Kidney (tissue), 22 donors: ENCODE measurements at places on chromosomes 7 and 10. TPM values are rescaled to one million over a fixed set of nuclear protein-coding genes. Genes with fewer than 3 reads are reported as not detected.
A peak's percentile ranks its signal among the peaks of the same experiment; 100 is the strongest.

DNA sequence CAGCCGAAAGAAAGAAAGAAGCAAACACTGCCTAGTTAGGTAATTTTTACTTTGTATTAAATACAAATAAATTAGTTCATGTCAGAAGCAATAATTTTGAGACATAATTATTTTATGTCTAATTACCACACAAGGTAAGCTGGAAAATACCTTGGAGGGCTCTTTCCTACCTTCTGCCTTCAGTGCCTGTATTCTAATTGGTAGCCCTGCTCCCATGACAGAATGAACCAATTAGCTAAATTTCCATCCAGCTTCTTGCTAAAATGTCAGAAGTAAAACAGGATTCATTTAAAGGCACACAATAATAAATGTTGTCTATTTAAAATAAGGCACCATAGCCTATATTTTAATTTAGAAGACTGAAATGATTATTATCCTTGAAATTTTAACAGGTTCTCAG, 135.4 kb upstream of the POT1 start:
- H3K4me1 ChIP-seq, result no peaks in the 10 kb centered on the region
- H3K27ac ChIP-seq, result no peak overlapping the region
- no peaks in the 10 kb centered on the region for H3K36me3 ChIP-seq
- no peak overlapping the region for H3K4me3 ChIP-seq
- H3K27me3 ChIP-seq, result no peaks in the 10 kb centered on the region
- no peak for DNase-seq

DNA sequence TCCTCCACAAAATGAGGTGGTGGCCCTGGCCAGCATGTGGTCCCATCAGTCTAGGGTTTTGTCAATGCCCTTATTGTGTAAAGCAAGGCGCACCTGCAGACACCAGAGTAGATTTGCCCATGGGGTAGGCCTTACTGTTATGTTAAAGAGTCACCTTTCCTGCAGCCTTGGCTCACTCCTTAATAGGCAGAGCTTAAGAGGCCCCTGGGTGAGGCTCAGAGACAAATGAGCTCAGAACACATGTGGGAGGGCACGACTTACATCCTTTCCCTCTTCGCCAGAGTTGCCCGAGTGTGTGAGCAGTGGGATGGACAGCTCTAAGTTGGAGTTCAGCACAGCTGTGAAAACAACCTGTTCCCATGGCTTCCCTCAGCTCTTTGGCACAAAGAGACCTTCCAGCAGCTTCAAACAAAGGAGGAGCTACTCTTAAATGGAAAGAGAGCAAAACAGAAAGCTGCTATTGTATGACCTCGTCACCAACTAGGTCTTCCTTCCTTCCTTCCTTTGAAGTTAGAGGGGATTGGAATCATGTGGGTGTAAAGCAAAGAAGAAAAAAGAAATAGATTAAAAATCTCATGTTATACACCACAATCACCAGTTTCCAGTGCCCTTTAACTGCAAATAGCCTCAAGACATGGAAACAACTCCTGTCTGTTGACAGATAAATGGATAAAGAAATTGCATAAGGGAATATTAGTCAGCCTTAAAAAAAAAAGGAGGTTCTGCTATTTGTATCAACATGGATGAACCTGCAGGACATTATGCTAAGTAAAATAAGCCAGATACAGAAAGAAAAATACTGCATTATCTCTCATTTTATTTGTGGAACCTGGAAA, 11.9 kb upstream of the XPNPEP1 start:
- H3K4me3 ChIP-seq, result no peak overlapping the region
- H3K27ac ChIP-seq, result no peak overlapping the region
- DNase-seq, result no peak

- no peaks in the 10 kb centered on the region for H3K27me3 ChIP-seq
- no peaks in the 10 kb centered on the region for H3K36me3 ChIP-seq
- H3K4me3 ChIP-seq, result no peak overlapping the region
- peaks cover 26% of the 10 kb centered on the region for H3K4me1 ChIP-seq
- H3K27ac ChIP-seq, result peak overlapping the region; percentile 9
Observed at GRCh38 chr10:119252051-119252465, 44.7 kb downstream of the GRK5 start.

GRCh38 chr10:49364747-49365146, 31.1 kb downstream of the DRGX start:
- H3K27me3 ChIP-seq, result no peaks in the 10 kb centered on the region
- H3K36me3 ChIP-seq, result no peaks in the 10 kb centered on the region
- no peaks in the 10 kb centered on the region for H3K4me1 ChIP-seq
- no peak for DNase-seq
- H3K4me3 ChIP-seq, result no peak overlapping the region

- peak; percentile 54 for DNase-seq
- H3K4me3 ChIP-seq, result peak overlapping the region; percentile 60
- no peaks in the 10 kb centered on the region for H3K36me3 ChIP-seq
- H3K27ac ChIP-seq, result no peak overlapping the region
- no peaks in the 10 kb centered on the region for H3K4me1 ChIP-seq
Observed at GRCh38 chr10:79982861-79983260, 34.0 kb upstream of the SFTPD start.

- no peaks in the 10 kb centered on the region for H3K36me3 ChIP-seq
- no peak for DNase-seq
- no peaks in the 10 kb centered on the region for H3K27me3 ChIP-seq
- no peak overlapping the region for H3K4me3 ChIP-seq
- H3K4me1 ChIP-seq, result peaks cover 9% of the 10 kb centered on the region
Observed at GRCh38 chr7:54813398-54813797, 54.4 kb upstream of the SEC61G start.

GRCh38 chr7:121547544-121548092, 151.5 kb upstream of the FAM3C start:
- H3K4me1 ChIP-seq, result no peaks in the 10 kb centered on the region
- H3K4me3 ChIP-seq, result no peak overlapping the region
- DNase-seq, result no peak
- no peak overlapping the region for H3K27ac ChIP-seq
- H3K27me3 ChIP-seq, result no peaks in the 10 kb centered on the region

DNA sequence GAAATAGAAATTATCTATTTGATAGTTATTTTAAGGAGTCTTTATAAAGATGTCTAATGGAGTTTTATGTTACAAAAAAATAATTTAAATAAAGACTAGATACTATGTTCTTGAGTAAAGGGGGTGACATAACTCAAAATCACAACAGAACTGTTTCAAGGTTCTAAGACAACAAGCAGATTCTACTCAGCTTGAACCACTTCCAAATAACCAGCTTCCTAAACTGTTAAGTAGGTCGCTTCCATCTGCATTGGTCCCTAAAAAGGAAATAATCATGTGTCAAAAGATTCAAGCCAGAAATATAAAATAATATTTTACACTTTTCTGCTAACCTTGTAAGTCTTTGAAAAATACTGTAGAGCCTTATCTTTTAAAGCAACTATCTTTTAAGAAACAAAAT, 14.1 kb downstream of the SEM1 start:
- no peaks in the 10 kb centered on the region for H3K27me3 ChIP-seq
- no peak for DNase-seq
- no peaks in the 10 kb centered on the region for H3K36me3 ChIP-seq

GRCh38 chr10:26278295-26278694, 61.7 kb downstream of the GAD2 start:
- no peak overlapping the region for H3K4me3 ChIP-seq
- H3K27ac ChIP-seq, result no peak overlapping the region
- H3K4me1 ChIP-seq, result no peaks in the 10 kb centered on the region
- no peaks in the 10 kb centered on the region for H3K36me3 ChIP-seq
- H3K27me3 ChIP-seq, result no peaks in the 10 kb centered on the region

GRCh38 chr10:21347043-21347784, 178.3 kb downstream of the SKIDA1 start:
- no peak for DNase-seq
- H3K27me3 ChIP-seq, result no peaks in the 10 kb centered on the region
- no peak overlapping the region for H3K4me3 ChIP-seq
- no peaks in the 10 kb centered on the region for H3K36me3 ChIP-seq
- no peaks in the 10 kb centered on the region for H3K4me1 ChIP-seq

DNA sequence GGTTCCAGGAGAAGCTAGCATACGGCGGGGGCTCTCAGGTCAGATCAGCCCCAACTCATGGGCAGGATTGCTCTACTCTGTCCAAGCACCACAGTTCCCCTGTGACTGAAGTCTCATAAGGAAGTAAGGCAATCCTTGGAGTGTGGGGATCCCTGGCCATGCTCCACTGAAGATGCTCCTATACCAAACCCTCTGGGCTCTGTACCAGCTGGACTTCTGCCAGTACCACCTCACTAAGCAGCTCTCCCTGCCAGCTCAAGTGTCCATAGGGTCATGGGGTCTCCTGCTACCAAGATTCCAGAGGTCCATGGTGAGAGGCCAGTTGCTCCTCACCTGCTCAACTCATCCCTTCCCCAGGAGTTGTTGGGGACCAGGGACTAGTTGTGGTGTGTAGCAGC, 355.7 kb upstream of the STEAP1 start:
- H3K27me3 ChIP-seq, result no peaks in the 10 kb centered on the region
- H3K4me1 ChIP-seq, result no peaks in the 10 kb centered on the region
- H3K36me3 ChIP-seq, result no peaks in the 10 kb centered on the region
- no peak overlapping the region for H3K27ac ChIP-seq
- no peak for DNase-seq

DNA sequence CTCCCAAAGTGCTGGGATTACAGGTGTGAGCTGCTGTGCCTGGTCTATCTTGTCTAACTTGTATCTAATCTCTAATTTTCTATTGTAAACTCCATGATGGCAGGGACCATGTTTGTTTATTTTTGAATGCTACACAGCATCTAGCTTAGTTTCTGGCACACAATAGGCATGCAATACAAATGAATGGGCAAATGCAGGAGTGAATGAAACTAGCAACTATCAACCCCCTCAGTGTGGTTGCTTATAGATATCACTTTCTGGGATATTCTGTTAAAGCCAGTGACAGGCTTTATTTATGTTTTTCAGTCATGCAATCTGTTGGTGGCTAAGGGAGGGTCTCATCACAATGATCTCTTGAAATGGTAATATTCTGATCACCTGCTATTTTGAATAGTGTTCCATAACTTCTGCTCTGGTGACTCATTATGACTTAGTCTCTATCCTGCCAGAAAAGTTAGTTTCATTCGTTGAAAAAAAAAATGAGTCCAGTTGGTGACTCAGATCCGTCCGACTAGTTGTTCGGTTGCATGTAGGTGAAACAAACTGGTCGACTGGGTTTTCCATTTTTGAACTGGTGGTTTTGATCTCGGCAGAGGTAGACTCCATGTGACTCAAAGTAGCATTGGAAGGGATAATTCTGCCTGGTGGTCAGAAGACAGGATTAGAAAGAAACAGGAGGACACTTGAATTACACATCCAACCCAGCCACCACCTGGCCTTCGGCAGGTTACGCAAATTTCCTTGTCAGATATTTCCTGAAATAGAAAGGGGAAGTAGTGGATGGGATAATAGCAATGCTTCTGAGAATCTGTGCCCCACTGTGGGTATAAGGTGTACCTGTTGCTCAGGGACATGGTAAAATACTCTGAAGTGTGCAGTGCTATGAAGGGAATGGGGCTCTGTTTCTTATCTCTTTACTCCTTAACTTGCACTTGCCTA, 76.8 kb downstream of the GATA3 start:
- H3K4me3 ChIP-seq, result no peak overlapping the region
- H3K36me3 ChIP-seq, result no peaks in the 10 kb centered on the region
- H3K4me1 ChIP-seq, result no peaks in the 10 kb centered on the region
- H3K27ac ChIP-seq, result no peak overlapping the region
- no peaks in the 10 kb centered on the region for H3K27me3 ChIP-seq

DNA sequence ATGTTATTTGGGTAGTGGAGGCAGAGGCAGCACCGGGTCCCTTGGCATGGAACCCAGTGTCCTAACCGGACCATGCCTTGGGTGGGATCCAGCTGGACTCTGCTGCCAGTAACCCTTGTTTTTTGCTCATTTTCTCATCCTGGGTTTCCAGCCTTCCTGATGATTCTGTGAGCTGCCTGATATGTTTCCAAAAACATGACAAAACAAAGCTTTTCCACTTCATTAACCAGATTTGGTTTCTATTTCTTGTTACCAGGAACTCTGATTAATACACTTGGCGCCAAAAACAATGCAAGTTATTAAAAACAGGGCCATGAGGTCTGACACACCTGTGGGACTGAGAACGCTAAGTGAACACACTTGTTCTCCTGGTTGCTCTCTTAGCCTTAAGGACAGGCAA, 32.8 kb upstream of the DLG5 start:
- no peaks in the 10 kb centered on the region for H3K27me3 ChIP-seq
- H3K36me3 ChIP-seq, result no peaks in the 10 kb centered on the region
- no peaks in the 10 kb centered on the region for H3K4me1 ChIP-seq
- H3K27ac ChIP-seq, result no peak overlapping the region
- H3K4me3 ChIP-seq, result no peak overlapping the region

DNA sequence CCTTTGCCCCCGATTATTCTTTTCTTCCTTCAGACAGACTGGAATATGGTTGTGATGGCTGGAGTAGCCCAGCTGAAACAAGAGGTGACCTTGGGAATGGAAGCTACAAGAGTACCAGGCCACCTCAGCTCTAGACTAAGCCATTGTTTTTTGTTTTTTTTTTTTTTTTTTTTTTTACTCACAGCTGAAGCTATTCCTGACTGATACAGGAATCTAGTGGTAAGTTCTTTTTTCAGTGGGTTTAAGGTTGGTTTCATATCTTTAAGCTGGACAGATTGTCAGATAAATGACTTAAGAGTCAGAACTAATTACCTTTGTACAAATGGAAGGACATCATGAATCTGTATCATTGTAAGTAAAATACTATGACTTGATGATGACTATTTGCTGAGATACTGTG, 30.2 kb upstream of the PTPN12 start:
- H3K27ac ChIP-seq, result no peak overlapping the region
- no peak overlapping the region for H3K4me3 ChIP-seq
- DNase-seq, result no peak
- no peaks in the 10 kb centered on the region for H3K27me3 ChIP-seq
- no peaks in the 10 kb centered on the region for H3K4me1 ChIP-seq

Gene AKR1B15
- total RNA-seq, result not detected

Gene POLR2J
- 42.0 TPM for total RNA-seq

Gene PSAP
- 1,249 TPM for total RNA-seq

Gene WBP1L
- 55.7 TPM for total RNA-seq

Gene RBP3
- total RNA-seq, result not detected

Gene TWIST1
- total RNA-seq, result 1.3 TPM

Gene PNLIPRP3
- total RNA-seq, result not detected

Gene RPEL1
- total RNA-seq, result not detected

Gene PSMC2
- 98.8 TPM for total RNA-seq

Gene HOXA6
- total RNA-seq, result 22.0 TPM

Gene STOX1
- 1.5 TPM for total RNA-seq

Gene GBX1
- not detected for total RNA-seq

Gene PKD1L1
- 0.82 TPM for total RNA-seq

Gene MINDY4
- 15.3 TPM for total RNA-seq
